ENCODE measurements at places on chromosomes 4 and X.
A peak's percentile ranks its signal among the peaks of the same experiment; 100 is the strongest.

GRCh38 chr4:48904101-48904500, 2.5 kb downstream of the OCIAD2 start:
- no peak for DNase-seq

DNA sequence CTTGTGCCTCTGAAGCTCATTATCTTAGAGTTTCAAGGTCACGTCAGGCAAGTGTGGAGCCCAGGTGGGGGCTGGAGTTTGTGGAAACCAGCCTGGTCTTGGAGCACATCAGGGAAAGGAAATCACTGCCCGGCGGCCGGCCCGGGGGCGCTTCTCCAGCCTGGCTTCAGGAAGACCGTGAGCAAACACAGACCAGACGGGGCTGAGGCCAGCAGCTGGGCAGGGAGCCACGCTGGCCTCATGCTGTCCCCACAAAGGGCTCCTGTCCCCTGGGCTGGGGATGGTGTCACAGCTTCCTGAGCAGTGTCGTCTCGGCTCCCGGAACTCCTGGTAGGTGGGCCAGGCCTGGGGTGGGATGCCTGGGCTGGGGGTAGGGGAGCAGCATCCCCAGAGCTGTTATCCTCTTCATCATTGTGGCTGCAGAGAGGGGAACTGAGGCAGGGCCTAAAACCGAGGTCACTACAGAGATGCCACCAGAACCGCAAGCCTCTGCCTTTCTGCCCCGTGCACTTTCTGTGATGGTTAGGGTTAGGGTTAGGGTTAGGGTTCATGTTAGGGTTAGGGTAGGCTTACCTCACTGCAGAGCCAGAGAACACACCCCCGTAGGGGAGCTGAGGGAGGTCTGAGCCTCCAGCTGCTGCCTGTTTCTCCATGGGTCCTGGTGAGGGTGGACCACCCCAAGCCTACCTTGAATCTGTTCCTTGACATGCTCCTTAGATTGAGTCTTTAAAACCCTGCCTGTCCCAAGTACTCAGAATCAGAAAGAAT, 77.5 kb downstream of the HTRA3 start:
- no peak for DNase-seq

GRCh38 chr4:48602763-48603162, 112.7 kb downstream of the ZAR1 start:
- DNase-seq: no peak

GRCh38 chr4:39085891-39086290, 23.9 kb downstream of the KLHL5 start:
- DNase-seq: no peak

GRCh38 chr4:151358266-151358665, 32.9 kb upstream of the SH3D19 start:
- no peak for DNase-seq

DNA sequence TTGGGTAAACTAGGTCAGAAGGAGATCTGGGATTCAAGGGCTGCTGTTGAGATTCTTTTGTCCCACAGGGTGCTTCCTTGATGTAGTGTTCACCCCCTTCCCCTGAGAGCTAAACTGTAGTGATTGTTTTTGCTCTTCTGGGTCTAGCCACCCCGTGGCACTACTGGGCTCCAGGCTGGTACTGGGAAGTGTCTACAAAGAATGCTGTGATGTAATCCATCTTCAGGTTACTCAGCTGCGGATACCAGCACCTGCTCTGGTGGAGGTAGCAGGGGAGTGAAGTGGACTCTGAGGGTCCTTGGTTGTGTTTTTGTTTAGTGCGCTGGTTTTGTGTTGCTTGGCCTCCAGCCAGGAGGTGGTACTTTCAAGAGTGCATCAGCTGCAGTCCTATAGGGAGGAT, 365.5 kb downstream of the ZNF674 start:
- DNase-seq: no peak

- DNase-seq: no peak
Observed at GRCh38 chr4:56323327-56323726, 64.0 kb downstream of the AASDH start.

GRCh38 chrX:25144043-25144940, 128.5 kb upstream of the ARX start:
- peak; percentile 76 for DNase-seq

- no peak for DNase-seq
Observed at GRCh38 chr4:62018537-62018936, 818.4 kb downstream of the ADGRL3 start.

- no peak for DNase-seq
Observed at GRCh38 chr4:174402470-174403176, 118.9 kb downstream of the CEP44 start.

GRCh38 chr4:87823724-87824123, 9.0 kb upstream of the MEPE start:
- no peak for DNase-seq

DNA sequence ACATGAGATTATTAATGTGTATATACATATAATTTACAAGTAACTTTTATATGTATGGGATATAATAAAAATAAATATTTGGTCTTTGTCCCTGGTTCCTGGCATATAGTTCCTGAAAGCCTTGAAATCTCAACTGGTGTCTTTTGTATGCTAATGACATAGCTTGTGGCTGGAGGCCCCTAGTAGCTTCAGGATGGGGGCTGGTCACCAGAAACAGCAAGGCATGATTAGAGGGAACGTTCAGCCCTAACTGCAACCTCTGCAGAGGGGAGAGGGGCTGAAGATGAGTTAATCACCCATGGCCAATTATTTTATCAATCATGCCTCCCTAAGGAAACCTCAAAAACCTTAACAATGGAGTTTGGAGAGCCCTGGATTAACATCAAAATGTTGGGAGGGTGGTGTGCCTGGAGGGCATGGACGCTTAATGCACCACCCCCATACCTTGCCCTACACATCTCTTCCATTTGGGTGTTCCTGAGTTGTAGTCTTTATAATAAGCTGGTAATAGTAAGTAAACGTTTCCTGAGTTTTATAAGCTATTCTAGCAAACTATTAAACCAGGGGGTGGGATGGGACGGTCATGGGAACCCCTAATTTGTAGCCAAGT, 21.3 kb downstream of the PIN4 start:
- no peak for DNase-seq

GRCh38 chr4:15001248-15001868, 923 bp upstream of the CPEB2 start:
- peak; percentile 72 for DNase-seq

DNA sequence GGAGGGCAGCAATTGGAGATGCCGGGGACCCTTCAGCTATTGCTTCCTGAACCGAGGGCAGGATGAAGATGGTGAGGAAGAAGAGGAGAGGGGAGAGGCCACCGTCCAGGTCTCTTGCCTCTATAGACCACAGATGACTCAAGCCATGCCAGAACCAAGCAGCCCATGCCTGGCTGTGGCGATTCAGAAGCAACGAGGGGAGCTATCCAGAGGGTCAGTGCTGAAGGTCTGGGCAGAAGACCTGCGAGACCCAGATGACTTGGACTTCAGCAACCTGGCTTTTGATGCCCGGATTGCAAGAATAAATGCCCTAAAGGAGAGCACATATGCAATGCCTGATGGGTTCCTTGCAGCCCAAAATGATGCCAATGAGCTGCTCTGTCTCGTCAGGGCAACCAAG, 70.2 kb upstream of the PRPS2 start:
- DNase-seq: no peak

- DNase-seq: peak; percentile 22
Observed at GRCh38 chrX:19747652-19748610, 139.5 kb downstream of the SH3KBP1 start.

DNA sequence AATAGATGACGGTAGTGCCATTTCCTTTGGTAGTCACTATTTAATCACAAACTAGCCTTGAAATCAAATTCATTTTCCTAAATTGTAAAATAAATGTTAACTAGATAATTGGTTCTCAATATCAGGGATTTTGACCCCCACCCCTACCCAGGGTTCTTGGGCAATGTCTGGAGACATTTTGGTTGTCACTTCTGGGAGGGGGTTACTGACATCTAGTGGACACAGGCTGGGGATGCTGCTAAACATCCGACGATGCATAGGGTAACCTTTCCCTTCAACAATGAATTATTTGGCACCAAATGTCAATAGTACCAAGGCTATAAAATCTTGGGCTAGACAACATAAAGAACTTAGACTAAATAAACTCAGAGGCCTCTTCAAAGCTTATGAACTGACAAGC, 285.8 kb upstream of the TRPC5 start:
- no peak for DNase-seq

- no peak for DNase-seq
Observed at GRCh38 chr4:127069675-127070074, 563.1 kb upstream of the INTU start.

DNA sequence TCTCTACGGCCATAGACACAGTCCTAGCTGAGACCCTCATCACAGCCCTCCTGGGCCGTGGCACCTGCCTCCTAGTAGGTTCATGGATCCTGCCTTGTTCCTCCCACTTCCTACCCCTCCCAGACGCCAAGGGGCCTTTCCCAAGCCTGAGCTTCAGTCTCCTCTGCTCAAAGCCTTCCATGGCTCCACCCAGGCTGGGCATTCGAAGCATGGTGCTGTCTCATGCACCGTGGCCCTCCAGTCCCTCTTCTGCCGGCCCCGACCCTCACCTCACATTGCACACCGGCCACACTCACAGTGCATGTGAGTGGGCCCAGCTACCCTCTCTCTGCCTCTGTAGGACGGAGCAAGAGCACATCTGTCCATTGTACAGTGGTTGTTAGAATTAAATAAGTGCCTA, 21.7 kb upstream of the KIAA0232 start:
- DNase-seq: no peak

DNA sequence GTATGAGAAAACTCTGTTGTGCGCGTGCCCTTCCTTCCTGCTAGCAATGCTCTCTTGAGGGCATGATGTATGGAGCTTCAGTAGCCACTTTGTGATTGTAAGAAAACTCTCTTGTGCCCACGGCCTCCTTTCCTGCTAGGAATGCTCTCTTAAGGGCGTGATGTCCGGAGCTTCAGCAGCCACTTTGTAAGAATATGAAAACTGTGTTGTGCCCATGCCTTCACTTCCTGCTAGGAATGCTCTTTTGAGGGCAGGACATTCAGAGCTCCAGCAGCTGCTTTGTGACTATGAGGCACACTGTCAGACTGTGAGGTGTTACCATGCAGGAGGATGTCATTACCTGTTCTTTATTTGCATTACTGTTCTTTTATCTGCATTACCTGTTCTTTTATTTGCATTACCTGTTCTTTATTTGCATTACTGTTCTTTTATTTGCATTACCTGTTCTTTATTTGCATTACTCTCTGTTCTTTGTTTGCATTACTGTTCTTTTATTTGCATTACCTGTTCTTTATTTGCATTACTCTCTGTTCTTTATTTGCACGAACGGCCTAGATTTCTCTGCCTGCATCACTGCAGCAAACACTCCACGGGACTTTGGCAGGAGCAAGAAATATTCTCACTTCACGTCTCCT, 166.7 kb downstream of the CRLF2 start:
- DNase-seq: no peak

- DNase-seq: no peak
Observed at GRCh38 chr4:17599826-17600225, 14.6 kb upstream of the MED28 start.

Data from left colon (tissue), 2 donors.